ENCODE measurements at places on chromosomes 7 and 10.

- DNase-seq, result no peak
These were observed 507 bp downstream of the PDZD8 start for GRCh38 chr10:117374506-117375359.

GRCh38 chr7:129008645-129009414, 46.1 kb downstream of the TNPO3 start:
- no peak for DNase-seq

GRCh38 chr10:12605580-12606405, 256.4 kb downstream of the CAMK1D start:
- DNase-seq, result peak; percentile 24

- no peak for DNase-seq
These were observed 46.6 kb upstream of the PODXL start for GRCh38 chr7:131602994-131603372.

DNA sequence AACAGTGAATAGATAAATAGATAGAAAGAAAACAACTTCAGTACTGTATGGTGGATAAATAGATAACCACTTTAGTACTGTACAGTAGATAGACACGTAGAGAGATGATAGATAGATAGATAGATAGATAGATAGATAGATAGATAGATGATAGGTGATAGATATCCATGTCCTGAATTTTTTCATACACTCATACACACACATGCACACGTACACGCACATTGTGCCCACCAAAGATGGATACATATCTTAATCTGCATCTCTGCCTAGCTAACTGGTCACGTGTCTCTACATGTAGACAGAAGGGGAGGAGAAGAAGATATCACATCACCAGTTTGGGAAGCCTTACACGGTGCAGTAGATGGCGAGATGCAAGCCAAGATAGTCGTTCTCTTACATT, 99.2 kb downstream of the ARID5B start:
- DNase-seq, result no peak

DNA sequence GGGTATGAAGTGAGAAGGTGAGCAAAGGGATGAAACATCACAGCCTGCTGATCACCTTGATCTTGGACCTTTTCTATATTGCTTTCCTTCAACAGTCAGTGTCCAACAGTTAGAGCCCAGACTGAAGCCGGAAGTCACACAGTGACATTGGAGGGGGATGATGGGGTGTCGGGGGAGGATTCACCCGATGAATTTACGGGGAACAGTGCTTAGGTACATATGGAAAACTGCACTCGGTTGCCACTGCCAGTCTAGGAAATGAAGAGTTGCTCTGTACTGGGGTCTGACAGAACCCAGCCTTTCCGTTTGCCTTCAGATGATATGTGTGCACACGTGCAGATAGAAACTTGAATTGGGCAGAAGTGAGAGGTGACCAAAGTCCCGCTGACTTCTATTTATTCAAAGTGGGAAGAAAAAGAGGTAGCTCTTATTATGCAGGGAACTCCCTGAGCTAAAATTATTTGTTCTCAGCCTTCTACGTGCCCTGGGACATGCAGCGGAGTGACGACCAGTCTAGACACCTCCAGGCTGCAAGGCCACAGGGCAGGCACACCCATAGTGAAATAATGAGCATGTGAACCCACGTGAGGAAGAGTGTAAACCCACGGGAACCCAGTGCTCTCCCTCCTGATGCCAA, 107.2 kb upstream of the INHBA start:
- no peak for DNase-seq

DNA sequence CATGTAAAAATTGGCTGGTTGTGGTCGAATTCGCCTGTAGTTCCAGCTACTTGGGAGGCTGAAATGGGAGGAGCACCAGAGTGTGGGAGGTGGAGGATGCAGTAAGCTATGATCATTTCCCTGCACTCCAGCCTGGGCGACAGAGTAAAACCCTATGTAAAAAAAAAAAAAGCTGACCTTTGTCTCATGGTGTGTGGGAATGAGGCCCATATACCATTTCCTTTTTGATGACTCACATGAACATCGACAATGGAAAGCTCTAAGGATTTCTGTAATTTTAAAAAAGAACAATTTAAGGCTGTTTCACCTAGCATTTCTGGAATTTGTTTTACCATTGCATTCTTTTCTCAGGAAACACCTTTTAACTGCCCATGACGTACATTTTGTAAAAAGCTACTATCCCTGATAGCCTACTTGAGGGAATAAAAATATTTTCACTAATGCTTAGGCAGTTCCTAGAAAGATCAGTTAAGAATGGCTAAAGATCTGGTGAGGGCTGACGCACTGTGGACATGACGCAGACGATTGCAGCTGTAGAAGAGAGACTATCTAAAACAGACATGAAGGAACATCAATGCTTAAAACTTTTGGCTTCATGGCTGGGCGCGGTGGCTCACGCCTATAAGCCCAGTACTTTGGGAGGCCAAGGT, 400.6 kb upstream of the IGFBP3 start:
- DNase-seq, result no peak

DNA sequence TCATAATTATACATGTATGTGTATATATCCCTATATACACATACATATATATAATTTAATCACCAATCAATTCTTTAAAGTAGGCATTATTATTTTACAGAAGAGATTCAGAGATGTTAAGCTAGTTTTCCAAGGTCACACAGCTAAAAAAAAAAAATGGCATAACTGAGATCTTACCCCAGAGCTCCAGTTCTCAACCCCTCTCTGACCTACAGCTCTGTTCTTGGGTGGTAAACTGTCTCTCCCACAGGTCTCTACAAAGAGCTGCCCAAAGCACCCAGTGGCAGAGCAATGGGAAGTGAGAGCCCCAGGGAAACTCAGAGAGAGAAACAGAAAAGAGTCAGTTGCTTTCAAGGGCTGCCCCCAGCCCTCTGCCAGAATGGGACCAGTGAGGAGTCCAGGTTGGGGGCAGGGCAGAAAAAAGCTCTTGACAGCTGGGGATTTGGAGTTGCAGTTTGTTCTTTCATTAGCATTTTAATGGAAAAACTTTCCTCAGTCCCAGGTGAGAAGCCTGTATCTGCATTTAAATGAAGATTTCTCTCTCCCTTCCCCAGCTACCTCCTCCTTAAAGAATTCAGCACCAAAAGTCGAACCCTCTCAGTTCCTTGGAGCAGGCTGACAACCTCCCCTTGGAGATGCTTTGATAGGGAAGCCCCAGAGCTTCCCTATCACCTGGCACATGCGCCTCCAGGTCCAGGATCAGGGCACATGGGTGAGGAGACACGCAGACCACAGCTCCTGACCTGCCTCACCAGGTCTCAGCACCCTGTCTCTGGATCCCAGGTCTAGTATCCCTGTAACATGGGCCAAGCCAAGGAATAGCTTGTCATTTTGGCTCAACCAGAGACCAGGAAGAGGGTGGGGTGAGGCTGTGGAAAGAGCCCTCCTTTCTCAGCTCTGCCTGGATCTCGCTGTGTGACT, 388.1 kb downstream of the PLXNA4 start:
- DNase-seq, result no peak

GRCh38 chr7:80844916-80845315, 73.9 kb downstream of the SEMA3C start:
- no peak for DNase-seq

DNA sequence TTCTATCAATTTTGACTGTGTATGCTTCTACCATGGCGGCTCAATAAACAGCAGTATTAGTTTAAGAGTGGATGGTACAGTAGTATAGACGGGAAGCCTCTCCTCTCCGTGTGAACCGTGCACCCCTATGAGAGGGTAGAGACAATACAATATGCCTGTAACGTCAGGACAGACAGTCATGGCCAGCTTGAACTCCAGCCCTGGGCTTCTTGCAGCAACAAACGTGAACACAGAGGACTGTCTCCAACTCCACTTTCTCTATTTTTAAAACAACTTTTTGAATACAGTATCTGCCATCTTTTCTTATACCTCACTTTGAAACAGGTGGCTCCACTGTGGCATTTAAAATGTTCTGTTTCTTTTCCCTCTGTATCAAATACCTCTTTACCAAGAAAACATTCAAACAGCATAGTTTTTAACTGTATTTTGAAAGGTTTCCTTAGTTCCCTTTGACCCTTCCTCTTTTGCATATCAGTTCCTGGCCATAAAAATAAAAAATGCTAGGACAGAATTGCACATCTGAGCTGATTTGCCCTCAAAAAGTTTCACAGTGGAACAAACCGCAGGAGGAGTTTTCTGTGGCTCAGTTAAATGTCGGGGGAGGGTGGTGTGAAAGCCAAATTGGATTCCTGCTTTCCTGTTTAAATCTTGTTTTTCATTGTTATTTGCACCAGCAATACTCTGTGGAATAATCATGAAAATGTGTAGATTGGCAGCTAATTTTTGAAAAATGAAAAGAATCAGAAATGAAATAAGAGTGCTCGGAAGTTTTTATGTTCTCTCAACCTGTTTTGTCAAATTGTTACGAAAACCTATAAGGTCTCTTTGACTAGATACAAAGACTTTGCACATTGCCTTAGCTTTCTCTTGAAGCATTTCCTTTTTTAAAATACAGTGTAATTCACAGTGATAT, 8.0 kb downstream of the IKZF1 start:
- no peak for DNase-seq

DNA sequence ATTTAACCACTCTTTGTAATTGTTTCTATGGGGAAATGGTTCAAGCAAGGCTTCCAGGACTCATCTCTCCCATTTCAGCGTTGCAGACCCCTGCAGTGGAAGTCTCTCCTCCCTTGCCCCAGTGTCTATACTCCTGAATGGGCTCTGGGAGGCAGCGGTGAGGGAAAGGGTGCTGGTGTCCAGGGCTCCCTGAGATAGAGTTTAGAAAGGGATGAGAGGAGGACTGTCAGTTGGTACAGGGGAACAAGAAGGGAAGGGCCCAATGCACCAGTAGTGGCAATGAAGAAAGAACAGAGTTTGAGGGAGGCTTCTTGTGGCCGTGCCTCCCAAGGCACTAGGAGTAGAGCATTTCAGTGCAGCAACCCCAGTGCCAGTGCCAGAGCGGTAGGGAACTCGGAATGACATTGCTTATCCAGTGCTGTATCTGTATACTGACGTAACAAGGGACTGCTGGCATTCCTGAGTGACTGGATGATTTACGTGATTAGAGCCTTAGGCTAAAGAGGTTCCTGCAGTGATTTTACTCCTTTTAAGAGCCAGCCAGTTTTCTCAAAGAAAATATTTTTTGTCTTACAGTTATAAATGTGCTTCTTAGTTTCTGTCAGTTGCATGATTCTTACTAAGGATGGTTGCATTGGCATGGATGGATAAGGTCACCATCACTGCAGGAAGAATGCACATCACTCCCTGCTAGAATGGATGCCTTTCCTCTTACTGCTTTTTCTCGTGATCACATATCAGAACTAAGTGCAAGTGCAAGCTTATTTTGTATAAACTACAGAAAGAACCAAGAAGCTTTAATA, 28.0 kb downstream of the PRPF18 start:
- no peak for DNase-seq

DNA sequence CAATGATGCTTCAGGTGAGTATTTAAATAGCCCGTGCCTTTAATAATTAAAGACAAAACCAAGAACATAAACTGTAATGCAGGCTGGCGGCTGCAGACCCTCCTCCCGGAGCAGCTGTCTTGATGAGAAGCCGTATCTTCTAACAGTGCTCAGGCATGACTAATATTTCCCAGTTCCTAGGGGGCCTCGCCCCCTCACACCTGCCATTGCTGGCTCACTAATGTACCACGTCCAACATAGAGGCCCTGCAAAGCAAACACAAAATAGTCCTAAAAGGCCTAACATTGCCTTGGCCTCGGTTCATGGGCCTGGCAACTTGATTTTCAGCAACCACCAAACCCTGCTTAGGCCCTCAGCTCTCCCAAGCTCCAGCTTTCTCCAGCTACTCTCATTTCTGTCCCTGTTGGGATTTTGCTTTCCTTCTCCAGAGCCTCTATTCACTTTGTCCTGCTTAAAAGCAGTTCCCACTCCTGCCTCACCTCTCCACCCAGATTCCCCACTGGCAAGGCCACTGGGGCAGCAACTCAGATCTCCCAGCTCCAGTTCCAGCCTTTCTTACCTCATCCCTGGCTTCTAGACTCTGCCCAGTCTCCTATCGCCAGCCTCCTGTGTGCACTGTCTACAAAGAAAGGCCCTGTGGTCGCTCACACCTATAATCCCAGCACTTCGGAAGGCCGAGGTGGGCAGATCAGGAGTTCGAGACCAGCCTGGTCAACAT, 16.2 kb downstream of the SORBS1 start:
- no peak for DNase-seq

DNA sequence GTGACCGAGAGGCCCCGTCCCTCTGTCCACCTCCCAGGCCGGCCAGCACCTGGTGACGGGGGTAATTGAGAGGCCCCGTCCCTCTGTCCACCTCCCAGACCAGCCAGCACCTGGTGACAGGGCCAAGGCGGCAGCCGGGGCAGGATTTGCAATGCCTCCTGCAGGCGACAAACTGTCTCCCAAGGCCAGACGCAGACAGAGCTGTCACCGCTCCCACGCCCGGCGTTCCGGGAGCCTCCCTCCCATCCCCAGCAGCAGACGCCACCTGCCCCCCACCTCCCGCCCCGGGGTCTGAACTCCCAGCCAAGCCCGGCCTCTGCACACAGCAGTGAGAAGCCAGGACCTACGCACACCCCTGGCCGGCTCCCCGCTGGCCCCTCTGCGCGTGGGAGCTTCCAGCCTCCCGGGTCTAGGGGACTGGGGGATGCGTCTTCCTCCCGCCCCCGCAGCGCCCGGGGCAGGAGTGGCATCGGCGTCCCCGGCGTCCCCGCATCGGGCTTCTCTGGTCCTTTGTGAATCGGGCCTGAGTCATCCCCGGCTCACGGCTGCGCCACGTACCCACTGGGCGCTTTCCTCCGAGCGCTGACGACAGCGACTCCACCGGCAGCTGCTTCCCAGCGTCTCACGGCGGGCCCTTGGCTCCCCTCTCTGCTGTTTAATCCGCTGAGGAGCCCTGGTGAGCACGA, 95.1 kb upstream of the DIP2C start:
- DNase-seq, result no peak

GRCh38 chr10:1553951-1554350, 183.4 kb downstream of the ADARB2 start:
- no peak for DNase-seq

DNA sequence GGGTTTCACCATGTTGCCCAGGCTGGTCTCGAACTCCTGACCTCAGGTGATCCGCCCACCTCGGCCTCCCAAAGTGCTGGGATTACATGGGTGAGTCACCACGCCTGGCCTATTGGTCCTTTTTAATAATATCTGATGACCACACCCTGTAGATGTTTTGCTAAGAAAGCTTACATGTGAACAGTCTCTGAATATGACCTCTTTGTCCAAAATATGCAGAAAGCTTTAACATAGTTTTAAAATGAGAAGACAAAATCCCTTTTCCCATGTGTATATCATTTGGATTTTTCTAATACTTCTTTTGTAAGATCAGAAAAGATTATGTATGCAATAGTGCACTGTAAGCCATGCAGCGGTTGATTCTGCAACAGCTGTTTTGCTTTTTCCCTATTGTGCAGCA, 38.5 kb downstream of the MCU start:
- no peak for DNase-seq

All from tibial nerve (tissue), 4 donors.